ENCODE measurements at places on chromosomes 6 and 20.

DNA sequence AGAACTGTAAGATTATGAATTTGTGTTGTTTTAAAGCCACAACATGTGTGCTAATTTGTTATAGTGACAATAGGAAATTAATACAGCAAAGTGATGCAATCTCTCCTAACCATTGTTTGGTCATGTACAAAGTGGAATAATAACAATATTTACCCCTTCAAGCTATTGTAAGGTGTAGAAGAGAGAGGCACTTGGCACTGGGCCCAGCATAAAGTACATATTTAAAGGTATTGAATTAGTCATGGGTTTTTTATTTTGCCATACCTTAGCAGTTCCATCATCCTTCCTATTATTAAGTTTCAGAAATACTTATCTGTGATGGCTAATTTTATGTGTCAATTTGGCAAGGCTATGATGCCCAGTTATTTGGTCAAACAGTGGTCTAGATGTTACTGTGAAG lies 322.4 kb upstream of the TSHZ2 start:
- DNase-seq, result no peak

GRCh38 chr6:104251651-104252050 lies 608.1 kb downstream of the HACE1 start:
- no peak for DNase-seq

- peak; percentile 71 for DNase-seq
Observed at GRCh38 chr6:42045538-42046460, 4.5 kb upstream of the TAF8 start.

- peak; percentile 10 for DNase-seq
Observed at GRCh38 chr6:133891149-133891926, 2.4 kb downstream of the TCF21 start.

GRCh38 chr6:139439349-139439748 lies 64.9 kb upstream of the CITED2 start:
- DNase-seq, result no peak

DNA sequence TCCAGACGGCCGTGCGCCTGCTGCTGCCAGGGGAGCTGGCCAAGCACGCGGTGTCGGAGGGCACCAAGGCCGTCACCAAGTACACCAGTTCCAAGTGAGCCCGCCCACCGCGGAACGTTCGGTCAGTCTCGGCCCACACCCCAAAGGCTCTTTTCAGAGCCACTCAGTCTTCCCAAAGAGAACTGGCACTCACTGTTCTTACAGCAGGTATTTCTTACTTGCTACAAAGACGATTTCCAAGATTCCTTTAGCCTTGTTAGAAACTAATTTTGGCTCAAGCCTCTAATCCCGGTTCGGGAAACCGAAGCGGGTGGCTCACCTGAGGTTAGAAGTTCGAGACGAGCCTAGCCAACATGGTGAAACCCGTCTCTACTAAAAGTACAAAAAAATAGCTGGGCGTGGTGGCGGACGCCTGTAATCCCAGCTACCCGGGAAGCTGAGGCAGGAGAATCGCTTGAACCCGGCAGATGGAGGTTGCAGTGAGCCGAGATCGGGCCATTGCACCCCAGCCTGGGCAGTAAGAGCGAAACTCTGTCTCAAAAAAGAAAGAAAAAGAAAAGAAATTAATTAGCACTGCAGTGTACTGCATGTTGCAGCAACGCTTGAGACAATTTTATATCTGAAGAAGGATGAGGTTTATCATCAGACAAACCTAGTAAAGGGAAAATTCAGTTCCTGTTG lies 73.1 kb downstream of the OR2B2 start:
- DNase-seq, result no peak

GRCh38 chr20:58984691-58985090 lies 3.6 kb downstream of the NELFCD start:
- DNase-seq, result no peak

DNA sequence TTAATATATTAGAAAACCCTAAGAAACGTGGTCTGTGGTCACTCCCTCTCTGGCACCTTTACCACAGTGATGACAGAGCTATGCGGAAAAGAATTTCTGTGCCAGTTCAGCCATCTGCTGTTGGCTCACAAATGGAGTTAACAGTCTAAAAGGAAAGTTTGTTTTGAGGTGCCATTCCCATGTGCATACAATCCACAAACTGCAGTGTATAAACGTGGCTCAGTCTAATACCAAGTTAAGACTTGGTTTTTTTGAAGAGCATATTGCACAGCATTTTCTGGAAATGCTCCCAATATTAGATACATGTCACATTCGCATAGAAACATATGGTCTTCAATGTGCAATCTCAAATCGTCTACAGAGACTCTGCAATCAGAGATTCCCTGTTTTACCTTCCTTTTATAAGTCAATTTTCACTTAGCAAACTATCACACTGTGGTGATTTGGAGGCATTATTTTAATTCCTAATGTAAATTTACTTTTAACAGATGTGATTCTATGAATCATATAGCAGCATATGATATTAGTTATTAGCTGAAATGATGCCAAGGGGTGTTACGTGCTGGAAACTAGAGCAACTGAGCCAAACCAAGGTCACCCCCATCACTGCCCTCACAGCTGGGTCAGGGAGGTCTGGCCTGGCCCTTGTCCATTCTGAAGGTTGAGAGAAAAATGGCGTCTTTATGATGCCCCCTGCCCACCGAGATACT lies 383.5 kb downstream of the PRKN start:
- no peak for DNase-seq

DNA sequence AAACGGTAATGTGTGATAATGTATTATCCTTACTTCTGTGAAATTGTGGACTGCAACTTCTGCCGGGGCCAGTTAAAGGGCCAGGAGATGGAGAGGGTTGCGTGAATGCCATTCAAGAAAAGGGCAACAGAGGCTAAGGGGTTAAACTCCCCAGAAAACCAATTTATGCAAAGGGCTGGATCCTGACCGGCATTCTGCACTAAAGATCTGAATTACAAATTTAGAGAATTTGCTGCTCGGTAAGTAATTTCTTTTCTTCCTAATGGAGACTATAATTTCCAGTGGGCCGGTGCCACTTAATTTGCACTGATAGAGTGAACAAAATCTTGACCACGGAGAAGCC lies 130.1 kb downstream of the BCAS1 start:
- no peak for DNase-seq

- DNase-seq, result no peak
Observed at GRCh38 chr20:56195946-56196345, 52.6 kb upstream of the MC3R start.

- DNase-seq, result no peak
Observed at GRCh38 chr6:117469356-117469755, 13.1 kb upstream of the DCBLD1 start.

DNA sequence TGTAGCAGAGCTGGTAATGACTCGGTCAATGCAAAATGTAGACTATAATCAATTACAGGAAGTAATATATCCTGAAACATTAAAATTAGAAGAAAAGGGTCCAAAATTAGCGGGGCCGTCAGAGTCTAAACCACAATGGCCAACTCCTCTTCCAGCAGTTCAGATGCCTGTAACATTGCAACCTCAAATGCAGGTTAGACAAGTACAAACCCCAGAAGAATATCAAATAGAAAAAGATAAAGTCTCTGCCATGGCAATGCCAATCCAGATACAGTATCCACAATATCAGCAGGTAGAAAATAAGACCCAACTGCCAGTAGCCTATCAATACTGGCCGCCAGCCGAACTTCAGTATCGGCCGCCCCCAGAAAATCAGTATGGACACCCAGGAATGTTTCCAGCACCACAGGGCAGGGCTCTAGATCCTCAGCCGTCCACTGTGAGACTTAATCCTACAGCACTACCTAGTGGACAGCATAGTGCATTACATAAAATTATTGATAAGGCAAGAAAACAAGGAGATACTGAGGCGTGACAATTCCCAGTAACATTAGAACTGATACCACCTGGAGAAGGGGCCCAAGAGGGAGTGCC lies 158.4 kb downstream of the GPX5 start:
- peak; percentile 34 for DNase-seq

DNA sequence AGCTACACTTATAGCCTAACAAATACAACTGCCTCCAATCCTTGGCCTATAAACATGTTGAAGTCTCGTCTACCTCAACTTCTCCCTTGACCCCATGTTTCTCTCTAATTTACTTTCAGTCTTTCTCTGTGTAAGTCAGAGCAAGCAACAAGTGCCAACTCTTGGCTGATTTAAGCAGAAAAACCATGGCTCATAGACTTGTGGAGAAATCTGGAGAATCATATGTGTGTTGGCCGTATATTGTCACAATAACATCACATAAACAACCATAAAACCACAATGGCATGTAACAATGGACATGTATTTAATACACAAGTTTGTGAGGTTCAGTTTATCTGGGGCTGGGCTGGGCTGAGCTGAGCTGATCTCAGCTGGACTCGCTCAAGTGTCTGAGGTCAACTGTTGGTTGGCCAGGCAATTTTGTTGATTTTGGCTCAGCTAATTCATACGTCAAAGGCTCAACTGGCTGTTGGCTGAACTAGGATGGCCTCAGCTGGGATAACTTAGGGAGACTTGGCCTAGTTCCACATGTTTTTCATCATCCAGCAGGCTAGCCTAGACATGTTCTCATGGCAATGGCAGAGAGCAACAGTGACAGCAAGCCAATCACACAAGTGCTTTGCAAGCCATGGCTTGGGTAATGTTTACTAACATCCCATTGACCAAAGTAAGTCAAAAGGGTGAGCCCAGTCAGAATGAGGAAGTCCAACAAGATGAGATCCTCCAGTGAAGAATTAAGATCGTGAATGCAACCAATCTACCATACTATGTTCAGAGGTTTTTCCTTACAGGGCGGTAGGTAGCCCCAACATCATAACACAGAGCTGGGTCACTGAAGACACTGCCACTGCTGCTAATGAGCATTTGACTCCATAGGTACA lies 12.9 kb upstream of the TBC1D22B start:
- DNase-seq, result no peak

DNA sequence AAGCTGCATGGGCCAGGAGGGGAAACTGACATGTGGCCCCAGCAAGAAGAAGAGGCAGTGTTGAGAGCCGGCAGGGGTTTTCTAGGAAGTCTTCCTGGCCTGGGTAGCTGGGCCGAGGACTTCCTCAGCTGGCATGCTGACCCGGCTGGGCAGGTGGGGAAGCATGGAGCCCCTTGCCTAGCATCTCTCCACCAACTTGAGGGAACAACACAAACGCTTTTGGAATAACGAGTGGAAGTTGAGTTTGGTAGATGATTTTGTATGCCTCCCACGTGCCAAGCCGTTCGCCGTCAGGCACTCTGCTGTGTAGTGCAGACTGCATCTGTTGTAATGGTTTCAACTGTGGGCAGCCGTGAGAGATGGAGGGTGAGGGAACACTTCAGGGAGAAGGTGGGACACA lies 7.3 kb downstream of the TMEM181 start:
- no peak for DNase-seq

DNA sequence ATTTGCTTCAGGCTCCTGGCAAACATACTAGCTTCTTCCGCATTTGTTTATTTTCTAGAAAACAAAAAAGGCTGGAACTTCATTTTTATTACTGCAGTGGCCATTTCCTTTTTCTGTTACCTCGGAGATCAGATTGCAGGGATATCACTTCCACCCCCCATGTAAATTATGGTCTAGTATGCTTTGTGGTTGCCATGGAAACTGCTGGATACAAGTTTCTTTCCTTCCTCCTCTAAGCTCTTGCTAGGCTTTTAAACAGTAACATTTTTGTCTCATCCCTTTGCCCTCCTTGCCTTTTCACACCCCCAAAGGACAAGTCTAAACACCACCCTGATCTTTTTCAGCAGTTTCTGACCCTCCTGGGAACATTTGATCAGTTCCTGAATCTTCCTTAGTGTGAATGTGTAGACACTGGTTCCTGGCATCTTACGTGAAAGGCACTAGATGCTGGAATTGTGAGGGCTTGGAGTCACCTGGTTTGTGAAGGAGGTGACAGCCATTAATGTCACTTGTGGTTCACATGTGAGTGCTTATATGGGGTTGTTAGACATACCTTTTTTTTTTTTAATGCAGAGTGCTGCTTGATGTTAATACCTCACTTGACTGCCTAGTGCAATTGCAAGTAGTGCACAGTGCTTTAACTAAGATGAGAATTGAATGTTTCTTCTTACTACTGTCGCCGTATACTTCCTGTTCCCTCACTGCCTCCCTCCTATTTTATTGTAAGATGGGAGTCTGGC lies 181.6 kb downstream of the JARID2 start:
- no peak for DNase-seq
